ENCODE measurements at places on chromosomes 2 and 18.

- DNase-seq: no peak
These were observed 52.7 kb downstream of the ATP9B start for GRCh38 chr18:79121746-79122474.

DNA sequence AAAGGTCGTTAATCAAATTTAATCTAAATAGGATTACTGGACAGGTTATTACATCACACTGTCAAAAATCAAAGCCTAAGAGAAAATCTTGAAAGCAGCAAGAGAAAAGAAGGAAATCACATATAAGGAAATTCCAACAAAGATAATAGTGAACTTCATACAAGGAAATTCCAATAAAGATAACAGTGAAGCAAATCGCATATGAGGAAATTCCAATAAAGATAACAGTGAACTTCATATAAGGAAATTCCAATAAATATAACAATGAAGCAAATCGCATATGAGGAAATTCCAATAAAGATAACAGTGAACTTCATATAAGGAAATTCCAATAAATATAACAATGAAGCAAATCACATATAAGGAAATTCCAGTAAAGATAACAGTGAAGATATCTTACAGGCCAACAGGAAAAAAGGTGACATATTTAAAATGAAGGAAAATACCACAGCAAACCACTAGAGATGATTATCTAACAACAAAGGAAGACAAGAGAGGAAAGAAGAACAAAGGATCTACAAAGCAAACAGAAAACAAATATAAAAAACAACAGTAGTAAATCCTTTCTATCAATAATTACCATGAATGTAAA, 787.7 kb downstream of the CCDC85A start:
- DNase-seq: no peak

DNA sequence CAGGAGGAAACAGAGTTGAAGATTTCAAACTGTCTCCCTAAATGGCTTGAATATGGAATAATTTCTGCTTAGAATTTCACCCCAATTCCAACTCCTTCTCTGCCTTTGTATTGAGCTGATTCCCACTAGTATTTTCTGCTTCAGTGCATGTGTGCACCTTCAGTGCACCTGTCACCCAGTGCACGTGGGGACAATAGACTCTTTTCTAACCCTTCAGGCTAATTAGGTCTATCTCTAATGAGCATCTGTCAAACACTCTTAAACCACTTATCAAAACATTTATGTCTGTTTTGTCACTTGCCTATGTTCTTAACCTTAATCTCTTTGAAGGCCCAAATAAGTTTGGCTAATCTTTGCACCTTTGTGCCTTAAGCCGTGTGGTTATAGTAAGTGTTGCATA, 232.0 kb upstream of the NETO1 start:
- DNase-seq: no peak

DNA sequence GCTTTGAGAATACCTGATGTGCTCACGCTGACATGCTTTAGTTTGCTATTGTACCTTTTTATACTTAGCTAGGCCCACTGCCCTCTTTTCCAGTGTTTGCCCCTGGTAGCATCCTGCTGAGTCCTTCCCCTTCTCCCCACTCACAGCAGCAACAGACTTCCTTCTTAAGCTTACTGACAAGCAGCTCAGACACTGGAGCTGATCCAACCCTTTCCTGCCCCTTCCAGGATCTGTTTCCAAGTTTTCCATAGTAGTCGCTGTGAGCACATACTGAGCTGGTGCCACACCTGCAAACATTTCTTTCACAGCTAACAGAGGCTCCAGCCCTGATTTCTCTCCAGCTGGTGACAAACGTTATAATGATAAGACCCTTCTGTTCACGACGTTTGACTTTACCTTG, 991.4 kb upstream of the CELF4 start:
- DNase-seq: no peak

DNA sequence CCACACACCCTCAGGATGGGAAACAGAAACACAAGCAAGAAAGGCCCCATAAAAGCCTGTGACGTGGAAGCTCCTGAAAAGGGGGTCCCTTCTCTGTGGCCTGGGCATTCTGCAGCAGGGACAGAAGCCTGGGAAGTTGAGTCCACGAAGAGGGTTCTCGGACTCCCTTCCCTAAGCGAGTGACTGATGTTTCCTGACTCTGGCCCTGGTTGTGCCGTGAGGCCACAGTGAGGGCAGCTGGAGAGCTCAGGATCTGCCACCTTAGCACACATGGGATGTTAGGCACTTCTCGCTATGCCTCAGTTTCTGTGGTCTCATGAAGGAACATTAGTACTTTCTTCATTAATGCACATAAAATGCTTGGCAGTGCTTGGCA, 87.2 kb upstream of the ZFP36L2 start:
- no peak for DNase-seq

DNA sequence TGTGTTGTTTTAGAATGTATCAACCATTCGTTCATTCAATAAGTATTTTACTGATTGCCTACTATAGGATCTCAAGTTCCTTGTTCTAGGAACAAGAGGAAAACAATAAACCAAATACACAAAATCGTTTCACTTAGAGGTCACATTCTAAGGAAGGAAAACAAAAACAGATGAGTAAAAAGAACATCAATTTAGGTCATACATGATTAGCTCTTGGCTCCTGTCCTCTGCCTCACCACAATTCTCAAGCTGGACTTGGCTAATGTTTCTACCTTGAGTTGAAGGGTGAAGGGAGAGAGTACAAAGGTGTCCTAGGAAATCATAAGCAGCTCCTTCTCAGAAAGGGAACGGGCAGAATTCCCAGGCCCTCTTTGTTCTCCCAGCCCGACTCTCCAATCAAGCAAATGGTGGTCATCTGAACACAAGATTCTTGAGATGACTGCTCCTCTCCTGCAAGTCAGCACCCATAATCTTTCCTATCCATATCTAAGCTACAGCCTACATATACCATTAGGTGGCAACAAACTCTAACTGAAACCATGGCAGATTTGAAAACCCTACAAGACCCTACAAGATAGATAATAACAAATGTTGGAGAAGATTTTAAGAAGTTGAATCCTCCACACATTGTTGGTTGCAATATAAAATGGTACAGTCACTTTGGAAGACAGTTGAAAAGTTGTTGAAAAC, 76.0 kb downstream of the CBLN2 start:
- no peak for DNase-seq

DNA sequence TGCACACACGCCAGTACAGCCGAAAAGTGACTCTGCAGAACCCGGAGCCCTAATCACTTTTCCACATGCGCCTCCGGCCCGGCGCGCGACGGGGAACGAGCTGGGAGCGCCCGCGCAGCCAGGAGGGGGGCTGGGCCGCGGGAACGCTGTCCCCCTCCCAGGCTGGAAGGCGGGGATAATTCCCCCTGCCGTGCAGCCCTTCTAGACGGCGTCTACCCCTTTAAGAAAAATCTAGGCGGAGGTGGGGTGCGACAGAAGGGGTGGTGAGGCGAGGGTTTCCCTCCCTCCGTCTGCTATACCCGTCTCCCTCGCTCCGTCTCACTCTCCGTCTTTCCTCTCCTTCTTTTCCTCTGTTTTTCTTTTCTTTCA, 2.4 kb downstream of the CYP26B1 start:
- no peak for DNase-seq

DNA sequence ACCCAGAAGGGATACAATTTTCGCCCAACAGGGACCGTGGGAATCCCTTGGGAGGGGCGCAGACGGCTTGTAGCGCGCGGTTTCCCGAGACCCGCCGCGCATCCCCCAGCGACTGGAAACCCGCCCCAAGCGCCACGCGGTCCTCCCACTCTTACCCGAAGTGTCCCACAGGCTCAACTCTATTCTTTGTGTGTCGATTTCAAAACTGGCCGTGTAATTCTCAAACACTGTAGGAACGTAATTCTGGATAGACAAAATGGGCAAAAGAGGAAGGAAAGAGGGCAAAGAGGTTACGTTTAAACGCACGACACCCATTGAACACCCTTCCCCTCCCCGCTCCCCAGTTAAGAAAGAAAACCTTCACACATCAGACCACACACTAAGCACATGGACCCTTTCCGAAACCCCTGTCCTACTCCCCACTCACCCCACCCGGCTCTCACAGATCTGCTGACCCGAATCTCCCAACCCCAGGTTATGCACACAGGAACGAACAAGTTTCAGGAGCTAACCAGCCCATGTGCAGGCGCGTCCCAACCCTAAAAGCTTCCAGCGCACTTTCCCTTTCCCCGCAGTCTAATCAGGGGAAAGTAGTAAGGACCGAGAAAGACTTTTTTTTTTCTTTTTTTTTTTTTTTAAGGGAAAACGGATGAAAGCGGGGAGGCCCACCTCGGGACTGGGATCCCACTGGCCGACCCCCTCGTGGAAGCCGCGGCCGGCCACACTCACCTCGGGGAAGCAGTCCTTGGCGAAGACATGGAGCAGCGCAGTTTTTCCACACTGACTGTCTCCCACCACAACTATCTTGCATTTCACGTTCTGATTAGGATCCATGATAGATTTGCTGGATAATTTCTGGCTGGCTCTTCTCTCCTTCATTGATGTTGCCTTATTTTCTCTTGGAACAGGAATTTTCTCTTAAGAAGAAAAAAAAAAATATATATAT, 655 bp downstream of the RND3 start:
- DNase-seq: no peak

Data from fibroblast of skin of scalp (primary cell).